Urothelium cell line (cell line): ENCODE measurements at places on chromosomes 5 and 9.
A peak's percentile ranks its signal among the peaks of the same experiment; 100 is the strongest.

DNA sequence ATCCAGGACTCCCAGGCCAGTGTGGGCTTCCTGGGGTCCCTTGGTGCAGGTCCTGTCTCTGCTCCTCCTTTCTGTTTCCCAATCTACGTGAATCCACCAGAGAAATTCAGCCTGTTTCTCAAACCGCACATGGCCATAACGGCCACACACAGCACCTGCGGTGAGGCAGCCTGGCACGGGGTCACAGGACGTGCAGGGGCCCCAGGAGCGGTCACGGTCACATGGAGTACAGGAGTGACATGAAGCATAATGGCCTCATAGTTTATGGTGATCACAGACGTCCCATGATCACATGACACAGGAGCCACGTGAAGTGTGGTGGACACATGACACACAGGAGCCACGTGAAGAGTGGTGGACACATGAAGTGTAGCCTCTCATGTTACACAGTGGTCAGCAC, 248.5 kb upstream of the IRX4 start:
- no peak for DNase-seq

- DNase-seq: peak; percentile 31
Measured at GRCh38 chr9:97740848-97741821, 44.0 kb upstream of the XPA start.

DNA sequence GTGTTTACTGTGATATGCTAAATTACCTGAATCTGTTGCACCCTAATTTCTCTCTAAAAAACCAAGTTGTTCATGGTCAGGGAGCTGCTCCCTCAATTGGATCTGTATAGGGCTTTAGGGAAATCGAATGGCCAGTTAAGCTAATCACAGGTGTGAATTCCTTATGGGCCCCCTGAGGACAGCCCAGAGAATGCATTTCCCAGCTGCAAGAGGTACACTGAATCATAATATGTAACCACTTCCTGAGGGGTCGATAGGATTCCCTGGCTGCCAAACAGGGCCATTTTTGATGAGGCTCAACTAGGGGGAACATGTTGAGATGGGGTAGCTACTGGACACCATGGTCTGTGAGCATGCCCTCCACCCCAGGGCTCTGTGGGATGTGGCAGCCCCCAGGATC, 478.6 kb downstream of the CCDC171 start:
- DNase-seq: peak; percentile 18

- no peak for DNase-seq
Measured at GRCh38 chr9:133421615-133422542, at the start of gene ADAMTS13. Gene ADAMTS13, plus strand, starts transcription at chr9:133422367. Its CDS starts 77 bp downstream, at chr9:133422444.

DNA sequence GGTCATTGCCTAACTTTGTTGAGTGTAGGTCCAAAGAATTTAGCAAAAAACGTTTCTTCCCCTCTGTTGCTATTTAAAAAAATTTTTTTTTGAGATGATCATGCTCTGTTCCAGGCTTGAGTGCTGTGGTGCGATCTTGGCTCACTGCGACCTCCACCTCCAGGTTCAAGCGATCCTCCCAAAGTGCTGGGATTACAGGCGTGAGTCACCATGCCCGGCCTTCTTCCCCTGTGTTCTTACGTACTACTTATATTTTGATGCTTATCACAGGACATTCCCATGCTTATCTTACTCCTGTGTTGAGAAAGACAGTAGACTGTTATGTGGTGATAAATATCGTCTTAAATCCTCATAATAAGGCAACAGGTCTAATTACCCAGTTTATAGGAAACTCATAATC, 2.5 kb downstream of the ACER2 start:
- no peak for DNase-seq

DNA sequence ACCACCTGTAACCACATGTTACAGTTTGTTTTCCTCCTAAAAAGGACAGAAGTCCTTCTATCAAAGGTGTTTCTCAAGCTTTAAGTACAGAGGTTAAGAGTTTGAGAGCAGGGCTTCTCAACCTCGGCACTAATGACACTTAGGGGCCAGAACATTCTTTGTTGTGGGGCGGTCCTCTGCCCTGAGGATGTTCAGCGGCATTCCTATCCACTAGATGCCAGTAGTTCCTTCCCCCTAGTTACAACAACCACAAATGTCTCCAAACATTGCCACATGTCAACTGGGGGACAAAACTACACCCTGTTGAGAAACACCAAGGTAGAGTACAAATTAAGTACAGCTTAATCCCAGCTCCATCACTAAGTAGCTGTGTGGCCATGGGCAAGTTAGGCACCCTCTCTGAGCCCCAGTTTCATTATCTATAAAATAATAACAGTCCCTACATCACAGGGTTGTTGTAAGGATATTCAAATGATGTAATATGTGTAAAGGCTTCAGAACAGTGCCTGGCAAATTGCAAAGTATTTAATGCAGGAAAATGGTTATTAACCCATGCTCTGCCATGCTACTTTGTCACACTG, 44.6 kb downstream of the PIP5K1B start:
- DNase-seq: no peak

DNA sequence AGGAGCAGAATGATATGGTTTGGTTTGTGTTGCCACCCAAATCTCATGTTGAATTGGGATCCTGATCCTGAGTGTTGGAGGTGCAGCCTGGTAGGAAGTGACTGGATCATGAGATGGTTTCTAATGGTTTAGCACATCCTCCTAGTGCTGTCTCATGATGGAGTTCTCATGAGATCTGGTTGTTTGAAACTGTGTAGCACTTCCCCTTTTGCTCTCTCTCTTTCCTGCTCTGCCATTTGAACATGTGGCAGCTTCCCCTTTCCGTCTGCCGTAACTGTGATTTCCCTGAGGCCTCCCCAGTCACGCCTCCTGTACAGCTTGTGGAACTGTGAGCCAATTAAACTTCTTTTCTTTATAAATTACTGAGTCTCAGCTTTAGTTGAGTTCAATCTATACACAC, 756.8 kb upstream of the CDH6 start:
- no peak for DNase-seq

GRCh38 chr5:58456026-58456425, 3.9 kb downstream of the PLK2 start:
- DNase-seq: no peak

- no peak for DNase-seq
Measured at GRCh38 chr9:127650518-127650917, 38.4 kb downstream of the STXBP1 start.

DNA sequence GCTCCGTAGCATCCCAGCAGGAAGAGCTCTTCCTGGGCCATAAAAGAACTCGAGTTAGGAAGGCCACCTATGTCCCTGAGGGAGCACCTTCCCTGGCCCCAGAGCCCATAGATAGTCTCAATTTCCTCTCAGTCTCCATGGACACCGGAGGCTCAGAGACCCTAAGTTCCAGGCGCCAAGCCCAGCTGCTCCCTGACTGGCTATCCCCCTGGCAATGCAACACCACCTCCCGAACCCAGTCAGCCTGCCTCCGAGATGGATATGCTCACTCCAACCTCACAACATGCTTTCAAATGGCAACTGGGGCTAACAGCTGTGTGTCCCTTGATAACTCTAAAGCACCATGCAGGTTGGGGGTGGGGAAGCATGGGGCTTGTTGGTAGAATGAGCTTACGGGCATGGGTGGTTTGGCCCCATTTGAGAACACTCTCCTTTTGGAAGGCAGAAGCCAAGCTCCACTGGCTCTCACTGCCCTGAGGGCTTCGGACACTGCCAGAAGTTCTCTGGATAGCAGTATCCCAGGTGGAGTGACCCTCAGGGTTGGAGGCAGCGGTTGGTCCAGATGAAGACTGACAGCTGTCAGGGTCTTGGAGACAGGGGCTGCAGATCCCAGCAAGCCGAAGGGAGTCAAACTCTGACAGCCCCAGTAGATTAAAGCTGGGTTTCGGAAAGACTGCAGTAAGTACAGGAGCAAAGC, 165.3 kb downstream of the PAX5 start:
- DNase-seq: no peak

DNA sequence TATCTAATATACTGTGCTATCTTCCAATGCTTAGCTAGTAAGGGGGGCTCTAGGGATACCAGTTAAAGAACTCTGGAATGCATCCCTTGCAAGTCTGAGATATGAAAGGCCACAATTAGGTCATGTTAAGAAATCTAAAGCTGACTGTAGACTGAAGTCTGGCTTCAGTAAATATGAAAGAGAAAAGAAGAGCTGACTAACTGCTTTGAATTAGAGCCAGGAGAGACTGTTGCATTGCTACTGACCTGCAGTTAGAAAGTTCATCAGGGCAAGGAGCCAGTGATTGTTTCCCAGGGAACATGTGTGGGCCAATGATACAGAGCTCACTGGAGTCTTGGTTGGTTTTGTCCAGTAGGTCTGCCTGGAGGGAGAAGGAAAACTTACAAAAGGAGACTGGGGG, 472.1 kb upstream of the TNC start:
- DNase-seq: peak; percentile 40

GRCh38 chr5:8919096-8919495, 626.8 kb downstream of the SEMA5A start:
- no peak for DNase-seq

- no peak for DNase-seq
Measured at GRCh38 chr5:169667896-169668674, 31.0 kb downstream of the DOCK2 start.

- no peak for DNase-seq
Measured at GRCh38 chr9:17433526-17433925, 145.3 kb upstream of the SH3GL2 start.

- DNase-seq: no peak
Measured at GRCh38 chr5:135456238-135457099, 4.3 kb upstream of the TIFAB start.

DNA sequence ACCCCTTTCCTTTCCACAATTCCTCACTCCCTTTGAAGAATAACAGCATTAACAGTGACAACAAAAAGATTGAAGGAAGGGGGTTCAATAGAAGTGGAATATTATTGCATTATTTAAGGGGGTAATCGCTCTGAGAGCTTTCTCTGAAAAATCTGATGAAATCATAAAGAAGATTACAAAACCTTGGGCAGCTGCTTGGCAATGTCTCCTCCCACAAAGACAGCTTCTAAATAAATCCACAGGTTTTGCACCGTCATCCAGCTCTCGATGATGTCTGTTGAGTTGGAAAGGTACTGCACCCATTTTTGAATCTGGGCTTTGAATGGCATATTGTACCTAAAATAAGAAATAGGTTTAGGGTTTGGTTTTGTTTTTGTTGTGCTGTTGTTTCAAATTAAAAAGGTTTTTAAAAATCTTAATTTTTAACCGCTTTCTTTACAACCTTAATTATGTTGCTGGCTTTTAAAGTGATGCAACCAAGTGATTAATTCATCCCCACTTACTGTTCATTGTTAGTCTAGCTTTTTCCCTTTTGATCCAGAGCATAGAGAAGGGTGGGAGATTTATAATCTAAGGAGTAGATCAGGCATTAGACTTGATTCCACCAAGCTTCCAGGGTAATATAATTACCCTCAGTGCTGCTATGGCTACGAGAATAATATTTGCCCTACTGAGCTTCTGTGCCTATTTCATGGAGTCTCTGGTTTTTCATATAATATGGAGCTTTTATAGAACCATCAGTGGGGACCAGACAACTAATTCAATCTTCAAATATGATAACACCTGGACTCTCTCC, 85.0 kb downstream of the DNAH5 start:
- DNase-seq: no peak

- DNase-seq: peak; percentile 80
Measured at GRCh38 chr5:176578391-176578808, 29.3 kb downstream of the CDHR2 start.

DNA sequence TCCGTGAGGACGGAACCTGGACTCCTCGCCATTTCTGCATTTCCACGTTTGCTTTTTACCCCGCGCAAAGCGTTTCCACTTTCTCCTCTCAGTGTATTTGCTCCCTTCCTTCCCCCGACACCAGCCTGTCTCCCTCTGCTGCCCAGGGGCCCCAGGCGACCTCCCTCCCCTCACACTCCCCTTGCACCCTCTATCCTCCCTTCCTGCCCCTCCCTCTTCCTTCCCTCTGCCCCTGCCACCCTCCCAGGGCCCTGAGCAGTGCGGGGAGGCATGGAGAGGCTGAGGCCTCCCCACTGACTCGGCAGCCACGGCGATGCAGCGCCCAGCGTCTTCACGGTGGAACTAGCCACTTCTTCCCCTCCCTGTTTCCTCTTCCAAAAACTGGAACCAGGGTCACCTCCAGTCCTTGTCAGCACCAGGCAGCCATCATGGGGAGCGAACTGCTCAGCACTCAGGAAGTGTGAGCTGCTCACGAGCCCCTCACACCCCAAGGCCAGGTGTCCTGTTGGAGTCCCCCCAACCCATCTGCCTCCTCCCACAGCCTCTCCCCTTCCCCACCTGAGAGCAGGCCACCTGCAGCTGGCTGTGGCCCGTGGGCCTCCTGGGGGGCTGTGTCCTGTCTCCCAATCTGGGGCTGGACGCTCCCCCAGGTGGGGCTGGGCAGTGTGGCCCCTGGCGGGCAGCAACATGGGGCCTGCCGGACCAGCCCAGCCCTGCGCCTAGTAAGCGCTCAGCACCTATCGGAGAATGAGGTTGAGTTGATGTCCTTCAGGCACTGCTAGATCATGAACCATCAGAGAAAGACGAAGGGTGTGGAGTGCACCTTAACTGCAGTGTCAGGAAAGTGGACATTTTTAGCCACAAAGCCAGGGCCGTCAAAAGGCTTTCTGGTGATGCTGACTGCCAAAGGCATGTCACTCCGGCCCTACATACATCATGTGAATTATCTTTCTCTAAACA, 17.5 kb downstream of the UBE2QL1 start:
- DNase-seq: no peak

DNA sequence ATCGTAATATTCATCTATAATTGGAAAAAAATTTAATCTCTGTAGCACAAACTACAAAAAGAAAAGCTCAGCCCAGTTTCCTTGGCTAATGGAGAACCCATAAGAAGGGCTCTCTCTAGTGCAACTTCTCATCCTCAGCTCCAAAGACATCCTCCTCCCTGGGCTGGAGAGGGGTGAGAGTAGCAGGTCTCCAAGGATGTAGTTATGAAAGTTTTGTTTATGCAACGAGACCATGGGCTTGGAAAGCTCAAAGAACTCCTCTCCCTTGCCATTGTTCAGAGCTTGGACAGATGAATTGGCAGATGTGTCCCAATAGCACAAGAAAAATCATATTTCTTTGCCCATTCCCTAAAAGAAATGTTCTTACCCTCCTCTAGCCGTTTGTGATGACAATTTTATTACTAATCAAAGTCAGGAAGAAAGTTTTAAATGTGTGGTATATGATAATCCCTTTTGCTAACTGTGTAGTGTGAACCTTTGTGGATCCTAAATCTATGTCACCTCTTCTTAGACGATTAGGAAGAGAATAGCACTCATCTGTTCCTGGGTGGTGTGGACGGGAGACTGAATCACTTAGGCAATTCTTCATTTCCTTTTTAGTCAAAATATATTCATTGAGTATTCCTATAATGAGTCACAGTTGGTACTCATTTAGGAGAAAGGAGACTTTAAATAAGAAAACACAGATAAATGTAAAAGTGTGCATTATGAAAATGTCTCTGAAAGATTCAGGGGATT, 52.2 kb downstream of the GARNL3 start:
- DNase-seq: no peak

- DNase-seq: peak; percentile 87
Measured at GRCh38 chr9:95127249-95128176, 190.0 kb downstream of the FANCC start.

- no peak for DNase-seq
Measured at GRCh38 chr5:71809446-71809845, 90.4 kb downstream of the CARTPT start.

GRCh38 chr9:109455391-109455790, 42.7 kb downstream of the PTPN3 start:
- no peak for DNase-seq

- no peak for DNase-seq
Measured at GRCh38 chr9:85213650-85214607, 527.8 kb downstream of the AGTPBP1 start.
